ENCODE measurements at places on chromosomes 3 and 15. TPM values are rescaled to one million over a fixed set of nuclear protein-coding genes. Genes with fewer than 3 reads are reported as not detected.

DNA sequence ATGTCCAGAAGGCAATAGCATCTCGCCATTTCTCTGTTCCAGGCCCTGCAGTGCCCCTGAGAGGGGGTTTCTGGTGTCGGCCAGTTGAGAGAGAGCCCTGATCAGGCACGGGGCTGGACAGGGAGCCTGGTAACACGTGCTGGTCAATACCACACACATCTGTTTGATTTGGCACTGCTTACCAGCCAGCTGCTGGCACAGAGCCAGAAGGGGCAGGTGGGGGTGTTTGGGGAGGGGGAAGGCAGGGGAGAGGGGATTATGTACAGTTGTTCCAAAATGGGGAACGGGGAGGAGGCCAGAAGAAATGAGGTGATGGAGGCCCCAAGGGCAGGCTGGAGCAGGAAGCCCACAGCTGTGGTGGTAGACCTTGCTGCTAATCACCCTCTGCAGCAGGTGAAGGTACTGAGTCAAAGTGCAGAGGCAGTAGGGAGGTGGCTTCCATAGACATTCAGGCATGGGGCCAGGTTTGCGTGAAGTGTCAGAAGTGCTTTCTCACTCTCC, 153.5 kb upstream of the LPP start:
- no peak for DNase-seq

DISP2 gene
- 0.51 TPM for polyA plus RNA-seq

DNA sequence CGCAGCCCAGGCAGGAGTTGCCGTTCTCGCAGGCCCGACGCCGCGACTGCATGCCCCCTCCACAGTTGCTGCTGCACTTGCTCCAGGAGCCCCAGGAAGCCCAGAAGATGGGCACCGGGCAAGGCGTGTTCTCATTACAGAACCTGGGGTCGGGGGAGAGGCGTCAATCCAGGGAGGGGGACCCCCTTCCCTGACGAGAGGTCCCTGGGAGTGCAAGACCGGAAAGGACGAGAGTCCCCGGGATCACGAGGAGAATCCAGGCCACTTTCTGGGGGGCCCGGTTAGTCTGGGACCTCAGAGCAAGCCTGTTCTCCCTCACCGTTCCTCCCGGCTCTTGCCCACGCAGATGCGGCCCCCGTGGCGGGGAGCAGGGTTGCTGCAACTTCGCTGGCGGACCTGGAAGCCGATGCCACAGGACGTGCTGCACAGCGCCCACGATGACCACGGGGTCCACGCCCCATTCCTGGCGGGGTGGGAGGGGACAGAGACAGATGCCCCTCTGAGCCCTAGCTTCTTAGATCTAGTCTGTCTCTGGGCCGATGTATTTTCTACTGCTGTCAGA, 113.9 kb downstream of the SEMA5B start:
- no peak for DNase-seq

DNA sequence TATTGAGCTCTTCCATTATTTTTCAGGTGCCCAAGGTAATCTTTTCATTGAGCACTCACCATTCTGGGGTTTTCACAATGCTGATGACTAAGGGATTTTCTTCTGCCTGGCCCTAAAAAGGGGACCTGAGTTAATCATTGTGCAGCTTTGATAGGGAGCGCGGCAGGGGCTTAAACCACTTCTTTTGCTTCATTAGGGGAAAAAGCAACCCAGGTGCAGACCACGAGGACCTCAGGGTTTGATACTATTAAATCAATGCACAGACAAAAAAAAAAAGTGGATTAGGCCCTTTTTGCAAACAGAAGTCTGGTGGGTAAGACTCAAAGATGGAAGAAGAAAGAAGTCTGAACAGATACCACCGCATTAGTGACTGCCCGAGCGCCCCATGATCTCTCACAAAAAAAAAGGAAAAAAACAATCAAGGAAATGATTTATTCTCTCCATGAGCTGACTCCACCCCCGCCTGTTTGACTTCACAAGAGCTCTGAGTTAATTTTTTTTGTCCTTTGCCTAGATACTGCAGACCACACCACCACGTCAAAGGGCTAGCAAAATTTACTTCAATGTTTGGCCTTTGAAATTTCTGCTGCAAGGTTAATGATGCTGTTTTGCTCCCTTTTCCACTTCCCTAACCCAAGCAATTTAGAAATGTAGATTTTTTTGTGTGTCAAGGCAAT, 78.0 kb upstream of the FEZF2 start:
- DNase-seq = no peak

GRCh38 chr3:170522201-170522600, 63.7 kb downstream of the SLC7A14 start:
- DNase-seq = no peak

GRCh38 chr3:149120051-149120972, 9.1 kb upstream of the HPS3 start:
- DNase-seq = peak; percentile 78

DNA sequence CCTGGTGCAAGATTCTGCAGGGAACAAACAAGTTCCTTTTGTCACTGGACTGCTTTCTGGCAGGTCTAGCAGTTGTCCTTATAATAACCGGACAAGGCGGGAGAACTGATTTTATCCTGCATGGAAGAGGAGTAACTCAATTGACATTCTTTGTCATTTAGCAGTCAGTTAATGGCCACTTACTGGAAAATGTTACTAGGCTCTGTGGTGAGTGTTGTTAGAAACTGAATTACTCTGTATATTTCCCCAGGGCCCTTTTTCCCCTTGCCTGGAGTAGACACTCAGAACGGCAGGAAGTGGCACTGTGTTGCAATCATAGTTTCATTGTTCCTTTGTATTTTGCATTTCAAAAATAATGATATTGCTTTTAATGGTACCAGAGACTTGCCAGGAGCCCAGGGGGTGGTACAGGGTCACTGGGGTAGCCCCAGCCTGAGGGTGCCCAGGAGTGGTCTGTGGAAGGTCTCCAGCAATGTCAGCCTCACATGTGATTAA, 318.6 kb upstream of the LRRFIP2 start:
- DNase-seq = peak; percentile 80

THRB gene
- polyA plus RNA-seq = 3.3 TPM

- no peak for DNase-seq
Observed at GRCh38 chr3:123367467-123368154, 81.3 kb downstream of the ADCY5 start.

GRCh38 chr3:144098691-144099090, 127.1 kb downstream of the DIPK2A start:
- DNase-seq = no peak

DNA sequence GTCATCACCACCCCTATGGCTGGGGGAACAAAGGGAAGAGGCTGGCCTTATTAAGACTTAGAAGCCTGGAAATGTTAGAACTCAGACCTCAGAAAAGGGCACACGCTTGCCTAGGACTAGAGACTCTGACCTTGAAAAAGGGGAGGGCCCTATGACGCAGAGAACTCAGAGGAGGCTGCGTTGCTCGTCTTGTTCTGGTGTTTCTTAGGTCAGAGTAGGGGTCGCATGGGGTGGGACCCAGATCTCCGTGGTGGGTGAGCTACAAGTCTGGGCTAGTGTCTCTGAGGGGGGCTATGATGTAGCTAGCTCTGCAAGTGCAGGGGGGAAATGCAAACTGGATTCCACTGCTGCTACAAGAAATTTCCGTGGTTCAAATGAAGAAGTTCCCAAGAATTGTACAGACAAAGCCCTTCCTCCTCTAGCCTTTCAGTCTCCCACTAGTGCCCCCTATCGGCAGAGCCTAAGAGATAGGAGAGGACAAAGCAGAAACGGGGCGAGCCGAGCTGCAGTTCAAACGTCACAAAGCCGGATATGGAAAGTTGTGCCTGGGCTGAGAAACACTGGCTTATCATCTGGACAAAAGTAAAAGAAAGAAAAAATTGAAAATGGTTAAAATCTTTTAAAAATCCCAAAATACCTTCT, 392.9 kb upstream of the ROBO2 start:
- no peak for DNase-seq

- DNase-seq = no peak
Observed at GRCh38 chr15:88985547-88986393, 72.6 kb upstream of the MFGE8 start.

DNA sequence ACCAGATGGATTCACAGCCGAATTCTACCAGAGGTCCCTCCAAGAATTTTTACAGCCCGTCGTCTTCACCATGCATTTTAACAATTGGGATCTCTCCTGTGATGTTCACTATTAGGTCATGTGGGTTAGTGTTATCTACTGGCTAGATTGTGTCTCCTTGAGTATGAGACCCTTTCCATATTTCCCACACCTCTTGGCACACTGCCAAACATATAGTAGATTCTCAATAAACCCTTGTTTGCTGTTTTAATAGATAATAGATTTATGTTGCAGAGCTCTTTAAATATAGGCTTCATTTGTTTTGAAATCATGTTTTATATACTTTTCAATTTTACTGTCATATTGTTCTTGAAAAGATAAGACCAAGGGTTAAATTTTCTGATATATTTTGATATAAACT, 34.9 kb upstream of the ADGRG7 start:
- DNase-seq = no peak

DNA sequence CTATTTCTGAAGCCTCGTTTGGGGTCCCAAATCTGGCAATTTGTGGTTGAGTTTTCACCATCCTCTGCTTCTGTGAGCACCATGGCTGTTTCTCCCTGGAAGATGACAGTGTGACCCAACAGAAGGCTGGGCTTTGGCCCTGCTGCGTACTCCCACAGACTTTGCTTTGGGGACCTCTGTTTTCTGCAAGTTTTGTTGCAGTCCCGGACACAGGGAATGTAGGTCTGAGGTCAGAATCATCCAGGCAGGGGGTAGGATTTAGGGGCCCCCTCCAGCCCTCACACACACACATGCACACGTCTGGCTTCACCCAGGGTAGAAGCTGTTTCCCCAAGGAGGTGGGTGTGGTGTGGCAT, 6.3 kb downstream of the PTH1R start:
- no peak for DNase-seq

GOLGA6L7 gene
- polyA plus RNA-seq = not detected

GRCh38 chr15:76932135-76932966, 802 bp downstream of the RCN2 start:
- DNase-seq = peak; percentile 49

DNA sequence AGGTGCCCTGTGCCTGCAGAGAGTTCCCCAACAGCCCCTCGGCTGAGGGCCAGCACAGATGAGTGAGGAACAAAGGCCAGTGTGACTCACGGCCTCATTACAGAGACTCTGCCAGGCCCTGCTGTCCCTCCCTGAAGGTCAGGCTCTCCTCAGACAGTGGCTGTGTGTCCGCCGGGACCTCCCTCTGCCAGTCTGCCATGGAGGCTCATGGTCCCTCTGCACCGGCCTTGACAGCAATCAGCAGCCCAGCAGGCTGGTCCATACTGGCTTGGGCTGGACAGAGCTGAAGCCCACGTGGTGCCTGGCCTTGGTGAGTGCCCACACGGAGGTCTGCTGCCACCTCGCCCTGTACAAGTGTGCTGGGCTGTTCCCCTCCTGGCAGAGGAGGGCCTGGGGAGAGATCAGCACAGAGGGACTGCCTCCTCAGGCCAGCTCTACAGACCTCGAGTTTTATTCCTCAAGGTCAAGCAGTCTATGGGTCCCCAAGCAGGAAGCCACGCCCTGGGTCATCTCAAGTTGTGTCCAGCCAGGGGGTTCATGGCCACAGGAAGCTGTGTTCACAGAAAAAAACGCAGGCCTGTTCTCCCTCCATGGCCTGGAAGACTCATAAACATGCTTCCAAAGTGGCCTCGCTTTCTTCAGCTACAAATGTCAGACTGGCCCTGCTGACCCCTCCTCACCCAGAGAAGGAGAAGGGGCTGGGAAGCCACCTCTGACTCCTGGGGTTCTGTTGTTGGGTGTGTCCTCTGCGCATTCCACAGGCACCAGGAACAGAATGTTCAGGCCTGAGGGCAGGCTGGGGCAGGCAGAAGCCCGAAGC, 27.0 kb downstream of the SLC41A3 start:
- DNase-seq = peak; percentile 42

- DNase-seq = peak; percentile 72
Observed at GRCh38 chr3:177050501-177051237, 146.6 kb downstream of the TBL1XR1 start.

FOXB1 gene
- polyA plus RNA-seq = not detected

LIPC gene
- 1.1 TPM for polyA plus RNA-seq

- DNase-seq = no peak
Observed at GRCh38 chr3:10554746-10555145, 49.4 kb upstream of the ATP2B2 start.

DNA sequence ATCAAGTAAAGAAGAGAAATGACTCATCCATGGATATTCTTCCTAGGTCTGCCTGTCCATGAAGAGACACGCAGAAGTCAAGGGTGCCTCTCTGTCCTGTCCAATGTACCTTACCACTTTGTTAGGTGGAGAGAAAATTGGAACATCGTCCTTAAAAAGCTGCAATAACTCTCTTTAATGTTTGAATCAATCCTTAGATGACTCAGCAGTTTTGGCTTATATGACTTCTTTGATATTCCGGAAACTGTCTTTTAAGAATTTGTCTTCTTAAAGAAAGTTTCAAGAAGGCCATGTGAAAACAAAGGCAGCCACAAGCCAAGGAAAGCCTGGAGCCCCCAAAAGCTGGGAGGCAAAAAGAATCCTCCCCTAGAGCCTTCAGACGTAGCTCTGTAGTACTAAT, 49.2 kb downstream of the MRPL3 start:
- DNase-seq = peak; percentile 27

DNA sequence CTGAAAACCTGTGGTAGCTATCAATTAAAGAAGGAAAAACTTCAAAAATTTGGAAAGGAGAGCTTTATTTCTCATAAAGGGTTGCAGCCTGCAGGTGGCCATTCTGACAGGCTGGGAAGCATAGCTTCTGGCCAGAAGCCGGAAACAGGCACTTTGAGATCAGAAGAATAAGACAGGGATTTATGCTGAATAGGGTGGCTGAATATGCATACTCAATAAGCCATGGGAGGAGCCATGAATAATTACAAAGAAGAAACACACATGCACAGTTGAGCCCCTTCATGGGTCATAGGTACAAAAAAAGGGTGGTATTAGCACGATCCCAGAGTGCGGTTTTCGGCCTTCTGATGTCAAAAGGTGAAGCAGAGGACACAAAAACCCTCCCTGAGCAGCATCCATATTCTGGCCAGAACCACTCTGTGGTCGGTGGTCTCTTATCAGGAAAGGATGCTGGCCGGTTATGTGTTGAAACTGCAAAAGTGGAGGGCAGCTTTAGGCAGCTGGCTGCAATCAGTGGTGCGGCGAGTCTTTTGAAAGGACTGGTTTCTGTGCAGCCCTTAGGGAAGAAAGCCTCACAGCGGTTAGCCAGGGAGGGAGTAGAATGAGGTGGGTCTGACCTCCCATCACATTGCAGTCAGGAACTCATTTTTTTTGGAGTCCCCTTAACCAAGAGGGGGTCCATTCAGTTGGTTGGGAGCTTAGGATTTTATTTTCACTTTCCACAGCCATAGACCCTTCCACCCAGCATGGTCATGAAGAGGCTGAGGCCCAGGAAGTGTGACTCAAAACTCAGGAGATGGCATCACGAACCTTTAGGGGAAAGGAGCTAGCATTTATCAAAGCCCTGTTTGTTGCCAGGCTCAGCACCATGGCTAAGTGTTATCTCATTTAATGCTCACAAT, 34.7 kb upstream of the CCDC174 start:
- DNase-seq = peak; percentile 18

CYP1A2 gene
- polyA plus RNA-seq = not detected

- peak; percentile 82 for DNase-seq
Observed at GRCh38 chr3:33063651-33064051, 33.3 kb downstream of the GLB1 start.

DNA sequence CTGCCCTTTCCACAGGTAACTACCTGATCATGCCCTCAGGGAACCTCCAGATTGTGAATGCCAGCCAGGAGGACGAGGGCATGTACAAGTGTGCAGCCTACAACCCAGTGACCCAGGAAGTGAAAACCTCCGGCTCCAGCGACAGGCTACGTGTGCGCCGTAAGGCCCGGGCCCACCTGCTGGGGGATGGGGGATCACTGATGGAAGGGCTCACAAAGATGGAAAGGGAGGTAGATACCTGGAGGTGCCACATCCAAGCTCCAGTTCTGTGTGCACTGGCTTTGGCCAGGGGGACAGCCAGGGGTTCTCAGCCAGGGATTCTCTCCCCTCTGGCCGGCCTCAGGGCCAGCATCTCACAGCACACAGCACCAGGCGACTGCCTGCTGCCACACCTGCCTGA, 59.4 kb downstream of the BOC start:
- DNase-seq = no peak
